CD4-positive, alpha-beta T cell treated with Interferon gamma for 1 hour (primary cell): ENCODE measurements at places on chromosomes 7 and 10.

DNA sequence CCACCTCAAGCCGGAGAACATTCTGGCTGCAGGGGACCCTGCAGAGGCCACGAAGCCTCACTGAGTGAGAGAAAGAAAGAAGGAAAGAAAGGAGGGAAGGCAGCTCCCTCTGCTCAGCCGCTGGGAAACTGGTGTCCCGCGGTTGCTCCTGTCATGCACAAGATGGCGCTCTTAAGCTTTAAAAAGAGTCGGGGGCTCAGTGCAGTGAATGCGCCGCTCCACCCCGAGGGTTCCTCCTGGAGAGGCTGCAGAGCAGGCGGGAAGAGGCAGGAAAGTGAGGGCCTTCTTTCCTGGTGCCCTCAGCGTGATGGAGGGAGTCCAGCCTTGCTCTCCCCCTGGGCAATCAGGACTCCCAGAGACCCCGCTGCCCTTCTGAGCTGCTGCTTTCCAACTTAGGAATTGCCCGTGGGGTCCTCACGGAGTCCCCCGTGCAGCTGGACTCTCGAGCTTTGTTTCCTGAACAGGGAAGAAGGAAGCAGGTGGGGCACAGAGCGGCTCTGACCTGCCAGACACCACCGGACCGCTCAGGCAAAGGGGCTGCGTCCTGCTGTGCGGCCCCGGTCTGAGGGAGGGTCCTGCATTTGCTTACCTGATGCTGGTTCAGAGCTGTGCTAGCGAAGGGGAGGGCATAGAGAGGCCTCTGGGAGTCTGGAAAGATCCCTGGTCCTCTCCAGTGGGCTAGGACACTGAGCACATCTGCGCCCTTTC is 141.9 kb upstream of the MKI67 start:
- no peak for DNase-seq

GRCh38 chr7:44348300-44348699 is 22.9 kb upstream of the CAMK2B start:
- DNase-seq, result no peak

DNA sequence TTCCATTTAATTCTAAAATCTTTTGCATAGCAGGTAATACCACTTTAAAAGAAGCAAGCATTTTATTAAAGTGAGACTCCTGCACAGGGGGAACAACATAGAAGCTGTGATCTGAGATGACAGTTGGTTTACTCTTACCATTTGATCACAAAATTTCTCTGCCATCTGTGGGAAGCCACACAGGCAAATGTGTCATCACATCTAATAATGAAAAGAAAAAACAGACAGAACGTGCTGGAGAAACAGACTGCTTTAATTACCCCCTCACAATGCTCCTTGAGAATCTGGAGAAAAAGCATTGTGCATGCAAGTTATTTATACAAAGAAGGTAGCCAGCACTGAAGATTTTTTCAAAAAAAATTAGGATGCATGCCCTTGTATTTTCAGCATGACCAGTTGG is 165.2 kb upstream of the PTER start:
- no peak for DNase-seq

- DNase-seq, result no peak
These were observed 265.4 kb upstream of the C7orf33 start for GRCh38 chr7:148325208-148325607.

DNA sequence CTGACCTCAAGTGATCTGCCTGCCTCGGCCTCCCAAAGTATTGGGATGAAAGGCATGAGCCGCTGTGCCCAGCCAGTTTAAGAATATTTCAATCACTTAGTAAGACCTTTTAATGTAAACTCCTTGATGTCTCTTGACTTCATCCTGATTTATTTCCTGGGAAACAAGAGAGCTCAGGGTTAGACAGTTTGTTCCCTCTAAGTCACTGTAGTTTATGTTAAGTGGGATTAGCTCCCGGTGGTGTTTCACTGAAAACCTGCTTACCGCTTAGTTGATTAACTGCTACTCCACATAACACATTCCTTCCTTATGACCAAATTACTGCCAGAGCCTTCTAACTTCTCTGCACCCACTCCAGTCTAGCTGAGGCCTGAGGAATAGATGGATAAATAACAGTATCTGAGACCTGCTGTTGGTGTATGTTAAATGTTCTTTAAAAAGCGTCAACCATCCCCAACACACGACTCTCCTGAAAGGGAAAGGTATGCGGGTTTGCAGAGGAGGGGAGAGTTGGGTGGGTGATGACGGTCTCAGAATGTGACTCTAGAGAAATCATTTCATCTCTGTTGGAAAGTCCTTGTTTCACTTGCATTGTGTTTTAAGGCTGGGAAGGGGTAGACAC is 48.7 kb downstream of the CREB3L2 start:
- no peak for DNase-seq

GRCh38 chr7:40239755-40240303 is 105.0 kb downstream of the SUGCT start:
- no peak for DNase-seq

DNA sequence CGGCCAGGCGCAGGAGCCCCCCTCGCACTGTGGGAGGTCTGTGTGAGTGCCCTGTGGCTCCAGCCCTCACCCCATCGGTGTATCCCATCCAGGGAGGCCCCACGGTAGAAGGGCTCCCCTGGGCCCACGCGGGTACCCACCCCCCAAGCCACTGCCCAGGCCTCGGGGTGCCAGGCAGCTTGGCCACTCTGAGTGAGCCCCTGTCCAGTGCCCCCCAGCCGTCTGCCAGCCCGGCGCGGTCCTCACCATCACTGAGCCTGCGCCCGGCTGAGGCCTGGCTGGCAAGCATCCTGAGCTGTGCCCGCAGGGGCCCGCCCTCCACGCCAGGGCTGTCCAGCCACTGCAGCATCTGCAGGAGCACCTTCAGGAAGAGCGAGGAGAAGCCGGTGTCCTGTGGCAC is 19.2 kb upstream of the MICALL2 start:
- no peak for DNase-seq

DNA sequence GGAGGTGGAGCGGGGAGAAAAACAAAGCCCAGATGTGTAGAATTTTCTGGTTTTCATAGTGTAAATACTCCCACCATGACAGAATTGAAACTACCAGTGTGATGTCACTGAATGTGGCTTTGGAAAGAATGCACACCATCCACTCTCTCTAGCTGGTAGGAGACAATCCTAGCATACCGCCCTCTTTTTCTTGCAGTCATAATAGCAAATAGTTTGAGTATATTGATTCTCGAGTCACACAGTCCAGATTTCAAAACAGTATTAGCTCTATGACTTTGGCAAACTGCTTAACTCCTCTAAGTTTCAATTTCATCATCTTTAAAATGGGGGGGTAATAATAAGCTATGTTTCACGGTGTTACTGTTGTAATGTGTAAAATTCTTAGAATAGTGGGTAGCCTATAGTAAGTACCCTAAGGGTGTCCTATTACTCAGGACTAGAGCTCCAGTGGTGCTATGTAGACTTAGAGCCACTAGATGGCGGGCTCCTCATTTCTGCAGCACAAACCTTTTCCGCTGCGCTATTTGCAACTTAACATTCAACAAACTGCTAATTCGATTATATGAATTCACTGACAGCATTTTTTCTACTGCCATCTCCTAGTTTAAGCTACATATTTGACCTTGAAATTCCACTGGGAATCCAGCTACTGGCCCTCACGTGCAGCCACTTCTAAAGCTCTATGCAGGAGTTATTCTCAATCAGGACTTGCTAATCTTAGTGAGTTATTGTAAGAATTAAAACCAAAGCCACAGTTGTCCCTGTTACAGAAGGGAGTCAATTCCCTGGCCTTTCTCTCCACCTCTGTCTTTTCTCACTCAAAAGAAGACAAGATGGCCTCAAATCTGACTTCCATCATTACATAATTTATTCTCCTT is 18.7 kb downstream of the TAS2R40 start:
- DNase-seq, result peak; percentile 73

GRCh38 chr7:54995610-54996363 is 23.0 kb upstream of the EGFR start:
- no peak for DNase-seq

GRCh38 chr10:16779384-16779915 is 37.8 kb downstream of the RSU1 start:
- no peak for DNase-seq

GRCh38 chr7:24733414-24734060 is 23.7 kb downstream of the GSDME start:
- DNase-seq, result no peak

DNA sequence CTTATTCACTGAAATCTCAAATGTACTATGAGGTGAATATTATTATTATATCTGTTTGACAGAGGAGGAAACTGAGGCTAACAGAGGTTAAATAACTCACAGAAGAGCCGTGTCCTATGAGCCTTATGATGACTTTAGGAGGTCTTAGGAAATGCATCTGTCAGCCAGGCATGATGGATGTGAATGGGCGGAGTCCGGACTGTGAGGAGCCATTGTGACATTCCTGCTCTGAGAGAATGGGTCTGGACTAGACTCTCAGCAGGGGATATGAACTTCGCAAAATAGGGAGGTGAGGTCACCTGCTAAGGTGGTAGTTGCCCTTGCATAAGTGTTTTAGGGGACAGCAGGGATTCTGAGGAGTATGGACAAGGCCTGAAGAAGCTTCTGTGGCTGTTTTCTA is 153.6 kb downstream of the TMEM178B start:
- DNase-seq, result no peak

GRCh38 chr7:159009951-159010350 is 134.7 kb downstream of the VIPR2 start:
- DNase-seq, result no peak

GRCh38 chr10:88848499-88848898 is 3.1 kb downstream of the ANKRD22 start:
- no peak for DNase-seq

GRCh38 chr10:132862485-132863420 is 76.8 kb upstream of the NKX6-2 start:
- no peak for DNase-seq

DNA sequence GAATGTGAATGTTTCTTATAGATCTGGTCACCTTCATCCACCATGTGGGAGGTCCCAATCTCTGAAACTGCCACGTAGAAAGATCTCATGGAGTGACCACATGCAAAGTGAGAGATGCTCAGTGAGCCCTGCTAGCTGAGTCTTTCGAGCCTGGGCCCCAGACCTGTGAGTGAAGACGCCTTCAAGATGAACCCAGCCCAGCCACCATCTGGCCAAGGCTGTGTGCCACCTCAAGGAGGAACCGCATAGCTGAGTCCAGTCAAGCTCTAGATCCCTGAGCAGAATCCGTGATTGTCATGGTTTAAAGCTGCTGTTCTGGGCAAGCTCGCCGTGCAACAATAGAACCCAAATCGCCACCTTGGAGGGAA is 20.2 kb upstream of the PPIF start:
- no peak for DNase-seq

GRCh38 chr10:86419101-86419500 is 52.5 kb upstream of the GRID1 start:
- no peak for DNase-seq

- no peak for DNase-seq
These were observed 44.1 kb downstream of the VSTM4 start for GRCh38 chr10:49071160-49071761.

GRCh38 chr7:117630501-117630900 is 150.7 kb downstream of the CFTR start:
- DNase-seq, result no peak

DNA sequence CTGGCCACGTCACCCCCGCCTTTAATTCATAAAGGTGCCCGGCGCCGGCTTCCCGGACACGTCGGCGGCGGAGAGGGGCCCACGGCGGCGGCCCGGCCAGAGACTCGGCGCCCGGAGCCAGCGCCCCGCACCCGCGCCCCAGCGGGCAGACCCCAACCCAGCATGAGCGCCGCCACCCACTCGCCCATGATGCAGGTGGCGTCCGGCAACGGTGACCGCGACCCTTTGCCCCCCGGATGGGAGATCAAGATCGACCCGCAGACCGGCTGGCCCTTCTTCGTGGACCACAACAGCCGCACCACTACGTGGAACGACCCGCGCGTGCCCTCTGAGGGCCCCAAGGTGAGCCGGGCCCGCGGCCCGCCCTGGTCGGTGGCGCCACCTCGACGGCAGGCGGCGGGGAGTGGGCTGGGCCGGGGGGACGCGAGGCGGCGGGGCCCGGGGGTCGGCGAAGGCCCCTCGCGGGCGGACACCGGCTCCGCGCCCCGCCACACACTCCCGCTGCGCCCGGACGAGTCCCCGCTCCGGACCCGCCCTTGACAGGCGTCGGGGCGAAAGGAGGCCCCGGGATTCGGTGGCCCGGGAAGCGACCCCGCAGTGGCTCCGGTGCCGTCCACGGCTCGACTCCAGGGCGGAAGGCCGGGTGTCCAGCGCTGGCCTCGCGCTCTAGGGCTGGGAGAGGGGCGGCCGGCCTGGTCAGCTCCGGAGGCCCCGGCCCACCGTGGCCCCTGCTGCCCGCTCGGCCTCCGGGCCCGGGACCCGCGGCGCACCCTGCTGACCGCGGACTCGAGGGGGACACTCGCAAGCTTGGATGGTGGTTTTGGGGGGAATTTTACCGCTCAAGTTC is 557 bp downstream of the BAG3 start:
- DNase-seq, result no peak

GRCh38 chr7:82284936-82285519 is 158.5 kb downstream of the CACNA2D1 start:
- DNase-seq, result no peak

GRCh38 chr10:74917481-74918077 is 91.2 kb downstream of the KAT6B start:
- no peak for DNase-seq

DNA sequence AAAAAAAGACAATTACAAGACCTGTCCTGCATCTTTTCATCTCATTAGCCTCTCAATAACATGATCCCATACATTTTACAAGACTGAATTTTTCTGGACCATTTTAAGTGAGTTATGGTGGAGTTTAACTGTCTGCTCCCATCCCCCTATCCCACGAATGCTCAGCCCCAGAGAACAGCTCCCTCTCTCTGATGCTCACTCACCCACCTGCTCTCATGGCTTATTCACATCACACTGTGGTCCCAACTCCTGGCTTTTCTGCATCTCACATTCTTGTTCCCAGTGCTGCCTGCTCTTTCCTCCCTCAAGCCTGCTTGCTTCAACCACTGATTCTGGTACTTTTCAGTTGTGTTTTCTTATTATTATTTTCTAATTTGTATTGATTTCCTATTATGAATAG is 20.4 kb upstream of the CCSER2 start:
- no peak for DNase-seq

GRCh38 chr10:130135676-130136225 is 440 bp upstream of the GLRX3 start:
- DNase-seq, result no peak

GRCh38 chr7:82375713-82376112 is 67.9 kb downstream of the CACNA2D1 start:
- no peak for DNase-seq

DNA sequence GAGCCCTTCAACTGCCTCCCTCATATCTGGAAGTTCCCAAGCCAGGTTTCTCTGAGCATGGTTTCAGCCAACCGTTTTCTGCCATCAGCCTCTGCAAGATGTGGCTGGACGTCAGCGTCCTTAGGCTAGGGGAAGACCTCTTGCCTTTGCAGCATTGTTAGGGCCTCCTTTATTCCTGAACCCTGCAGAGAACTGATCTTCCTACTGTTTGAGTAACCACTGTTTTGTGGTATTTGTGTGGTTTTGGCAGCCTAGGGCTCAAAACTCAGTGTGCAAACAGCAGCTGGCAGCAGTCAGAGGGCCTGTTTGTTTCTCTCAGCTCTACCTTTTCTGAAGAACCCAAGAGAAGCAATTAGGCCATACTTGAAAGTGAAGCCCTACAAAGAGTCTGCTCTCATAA is 83.4 kb upstream of the SEMA3E start:
- no peak for DNase-seq

GRCh38 chr10:69479240-69480067 is 28.2 kb downstream of the TSPAN15 start:
- DNase-seq, result no peak
